ENCODE measurements at places on chromosomes 7 and 10.

- no peak for DNase-seq
Measured at GRCh38 chr10:89870936-89871335, 169.5 kb downstream of the KIF20B start.

DNA sequence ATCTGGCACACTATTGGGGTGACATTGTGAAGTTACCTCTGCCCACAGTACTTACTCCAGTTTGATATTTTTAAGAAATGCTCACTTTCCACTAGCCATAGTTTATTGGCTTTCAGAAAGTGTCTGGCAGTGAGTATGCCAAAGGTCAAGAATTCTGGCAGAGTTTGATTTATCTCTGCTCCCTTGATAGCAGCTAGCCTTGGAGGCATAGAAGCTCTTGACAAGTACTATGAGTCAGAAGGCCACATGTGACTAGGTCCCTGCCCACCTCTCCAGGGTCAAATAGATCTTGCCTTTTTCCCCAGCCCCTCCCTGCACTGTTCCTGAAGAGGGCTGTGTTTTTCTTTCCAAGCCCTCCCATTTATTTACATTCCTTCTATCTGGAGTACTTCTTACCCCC, 202.2 kb downstream of the AUTS2 start:
- no peak for DNase-seq

DNA sequence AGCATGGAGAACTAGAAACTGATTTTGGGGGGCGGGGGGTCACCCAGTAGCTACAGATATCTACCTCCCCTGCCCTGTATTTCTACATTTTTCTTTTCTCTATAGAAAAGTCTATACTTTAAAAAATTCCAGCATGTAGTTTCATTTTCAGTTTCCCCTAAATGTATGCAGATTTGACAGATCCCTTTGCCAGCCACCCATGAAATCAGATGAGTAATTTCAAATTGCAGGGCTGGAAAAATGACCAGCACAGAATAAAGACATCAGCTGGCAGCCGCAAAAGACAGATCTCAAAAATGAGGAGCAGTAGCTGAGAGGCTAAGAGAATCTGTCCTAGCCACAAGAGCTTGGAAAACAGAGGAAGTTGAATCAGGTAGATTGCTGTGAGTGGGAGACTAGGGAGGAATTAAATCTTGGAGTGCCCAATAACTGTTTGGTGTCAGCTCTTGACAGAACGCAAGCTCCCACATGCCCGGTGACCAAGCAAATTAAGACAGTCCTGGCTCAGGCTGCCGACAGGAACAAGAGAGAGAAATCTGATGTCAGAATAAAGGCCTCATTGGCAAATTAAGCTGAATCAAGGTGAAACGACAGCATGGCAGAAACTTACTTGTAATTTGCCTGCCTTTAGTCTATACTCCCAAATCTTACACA, 24.5 kb downstream of the ADRB1 start:
- DNase-seq, result peak; percentile 57

- peak; percentile 44 for DNase-seq
Measured at GRCh38 chr7:82598958-82599357, 155.4 kb upstream of the CACNA2D1 start.

DNA sequence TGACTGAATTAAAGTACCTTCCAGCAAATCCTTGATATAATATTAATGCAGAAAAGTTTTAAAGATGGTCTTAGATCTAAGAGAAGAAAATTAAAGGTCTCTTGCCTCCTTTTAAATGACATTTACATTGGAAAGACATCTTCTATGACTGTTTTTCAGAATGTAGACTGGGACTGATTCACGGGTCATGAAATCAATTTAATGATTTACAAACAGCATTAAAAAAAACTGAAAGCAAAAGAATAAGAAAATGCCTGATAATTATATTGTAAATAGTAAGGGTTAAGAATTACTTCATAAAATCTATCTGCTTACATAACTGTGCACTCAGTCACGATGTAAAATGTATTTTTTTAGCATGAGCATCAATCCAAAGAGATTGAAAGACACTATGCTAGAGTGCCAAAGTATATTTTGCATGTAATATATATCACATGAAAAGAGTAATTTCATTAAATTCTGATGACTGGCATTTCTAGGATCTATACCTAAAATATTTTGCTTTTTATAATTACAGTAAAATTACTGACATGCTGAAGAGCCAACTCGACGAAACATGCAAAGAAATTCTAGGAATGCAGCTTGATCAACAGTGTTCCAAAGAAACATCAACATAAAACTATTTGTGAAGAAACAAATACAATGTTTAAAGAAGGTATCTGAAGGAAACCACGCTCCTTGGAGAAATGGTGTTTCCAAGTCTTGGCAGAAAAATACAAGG, 35.1 kb downstream of the RTKN2 start:
- DNase-seq, result peak; percentile 42

- DNase-seq, result no peak
Measured at GRCh38 chr10:79025199-79025832, 43.5 kb upstream of the ZMIZ1 start.

DNA sequence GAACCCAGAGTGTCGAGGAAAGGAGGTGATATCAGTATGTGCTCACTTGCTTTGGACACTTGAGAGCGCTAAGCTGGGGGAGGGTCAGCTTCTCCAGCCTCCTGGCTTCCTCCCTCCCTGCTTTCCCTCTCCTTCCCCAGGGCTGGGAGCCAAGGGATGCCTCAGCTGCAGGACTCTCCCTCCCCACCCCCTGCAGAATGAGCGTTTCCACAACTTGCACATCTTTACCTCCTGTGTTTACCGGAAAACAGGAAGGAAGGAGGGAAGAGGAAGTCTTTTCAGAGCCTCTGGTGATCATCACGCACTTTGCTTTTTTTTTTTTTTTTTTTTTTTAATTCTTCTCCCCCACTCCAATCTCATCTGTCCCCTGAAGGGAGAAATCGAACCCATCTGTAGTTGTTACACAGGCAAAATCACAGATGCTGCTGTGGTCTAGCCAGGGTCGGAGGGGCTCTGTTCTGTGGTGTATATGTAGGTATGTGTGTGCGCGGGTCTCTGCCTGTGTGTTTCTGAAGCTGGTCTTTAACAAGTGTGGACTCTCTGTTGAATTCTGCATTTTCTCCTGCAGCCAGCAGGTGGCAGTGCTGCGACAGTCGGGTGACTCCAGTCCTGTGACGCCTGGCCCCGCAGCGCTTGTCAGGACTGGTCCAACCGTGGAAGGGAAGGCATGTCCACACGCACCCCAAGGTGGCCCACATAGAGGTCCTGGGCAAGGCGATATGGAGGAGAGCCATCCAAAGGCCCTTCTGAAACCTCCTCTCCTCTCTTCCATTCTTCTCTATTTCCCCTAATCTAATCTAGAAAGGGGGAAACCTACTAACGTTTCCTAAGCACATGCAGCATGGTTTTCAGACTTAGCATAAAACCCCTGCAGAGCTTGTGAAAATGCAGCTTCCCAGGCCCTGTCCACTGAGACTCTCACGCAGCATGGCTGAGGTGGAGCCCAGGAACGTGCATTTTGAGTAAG, 257.6 kb downstream of the PLXNA4 start:
- peak; percentile 91 for DNase-seq

DNA sequence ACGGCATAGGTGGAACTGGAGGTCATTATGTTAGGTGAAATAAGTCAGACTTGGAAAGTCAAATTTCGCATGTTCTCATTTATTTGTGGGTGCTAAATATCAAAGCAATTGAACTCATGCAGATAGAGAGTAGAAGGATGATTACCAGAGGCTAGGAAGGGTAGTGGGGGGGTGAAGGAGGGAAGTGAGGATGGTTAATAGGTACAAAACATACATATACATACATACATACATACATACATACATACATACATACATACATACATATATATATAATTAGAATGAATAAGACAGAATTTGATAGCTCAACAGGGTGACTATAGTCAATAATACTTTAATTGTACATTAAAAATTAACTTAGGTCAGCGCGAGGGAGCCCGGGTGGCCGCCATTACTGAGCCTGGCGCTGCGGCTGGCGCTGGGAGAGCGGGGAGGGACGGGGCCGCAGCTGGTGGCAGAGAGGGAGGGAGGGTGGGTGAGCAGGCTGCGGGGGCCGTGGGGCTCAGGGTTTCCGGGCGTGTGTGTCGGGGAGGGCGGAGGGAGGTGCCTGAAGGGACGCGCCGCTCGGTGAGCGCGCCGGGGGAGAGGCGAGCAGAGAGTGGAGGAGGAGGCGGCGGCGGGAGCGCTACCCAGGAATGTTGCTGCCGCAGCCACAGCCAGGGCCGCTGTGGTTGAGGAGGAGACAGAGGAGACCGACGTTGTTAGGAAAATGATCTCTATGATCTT, 85.8 kb upstream of the EGFR start:
- peak; percentile 85 for DNase-seq

GRCh38 chr7:35021445-35021844, 15.8 kb downstream of the DPY19L1 start:
- DNase-seq, result no peak

- DNase-seq, result no peak
Measured at GRCh38 chr10:96275685-96276418, 4.5 kb upstream of the BLNK start.

GRCh38 chr10:88526501-88527105, 56.5 kb downstream of the RNLS start:
- DNase-seq, result no peak

GRCh38 chr10:15146366-15146765, 22.1 kb downstream of the NMT2 start:
- no peak for DNase-seq

GRCh38 chr7:117986645-117987269, 113.5 kb upstream of the CTTNBP2 start:
- no peak for DNase-seq

Data from adipocyte (in vitro differentiated cells).